Activated naive CD8-positive, alpha-beta T cell treated with anti-CD3 and anti-CD28 coated beads, Interleukin-2, amount 50 U/mL, for 16 hours (primary cell): ENCODE measurements at places on chromosomes 5 and 9.

DNA sequence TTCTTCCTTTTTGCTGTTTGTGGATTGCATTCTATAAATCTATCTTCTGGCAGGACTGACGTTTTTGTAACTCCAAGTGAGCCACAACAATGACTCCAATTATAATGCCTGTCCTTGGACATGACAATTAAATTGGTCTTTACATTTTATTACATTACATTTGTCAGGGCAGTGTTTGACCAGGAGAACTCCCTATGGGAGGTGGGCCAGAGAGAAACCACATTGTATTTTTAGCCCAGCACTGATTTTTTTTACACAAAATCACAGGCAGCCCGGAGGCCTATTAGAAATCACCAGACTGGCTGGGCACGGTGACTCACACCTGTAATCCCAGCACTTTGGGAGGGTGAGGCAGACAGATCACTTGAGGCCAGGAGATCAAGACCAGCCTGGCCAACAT lies 99.1 kb upstream of the SMC5 start:
- no peak for DNase-seq

- DNase-seq: no peak
Observed at GRCh38 chr5:87313216-87313615, 45.5 kb downstream of the RASA1 start.

DNA sequence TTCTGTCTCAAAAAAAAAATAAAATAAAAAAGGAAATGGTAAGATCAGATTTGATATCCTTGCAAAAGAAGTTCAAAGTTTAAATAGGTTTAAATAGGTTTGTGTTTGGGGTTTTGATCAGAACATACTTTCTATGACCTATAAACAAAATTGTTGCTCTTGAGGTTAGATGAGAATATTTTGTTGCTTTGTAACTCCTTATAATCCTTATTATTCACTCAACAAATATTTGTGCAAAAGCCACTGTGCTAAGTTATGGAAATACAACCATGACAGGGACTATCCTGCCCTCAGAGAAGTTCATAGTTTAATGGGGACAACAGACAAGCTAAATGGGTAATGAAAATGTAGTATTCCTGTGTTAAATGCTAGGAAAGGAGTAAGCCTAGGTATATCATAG lies 71.5 kb downstream of the INVS start:
- DNase-seq: no peak

DNA sequence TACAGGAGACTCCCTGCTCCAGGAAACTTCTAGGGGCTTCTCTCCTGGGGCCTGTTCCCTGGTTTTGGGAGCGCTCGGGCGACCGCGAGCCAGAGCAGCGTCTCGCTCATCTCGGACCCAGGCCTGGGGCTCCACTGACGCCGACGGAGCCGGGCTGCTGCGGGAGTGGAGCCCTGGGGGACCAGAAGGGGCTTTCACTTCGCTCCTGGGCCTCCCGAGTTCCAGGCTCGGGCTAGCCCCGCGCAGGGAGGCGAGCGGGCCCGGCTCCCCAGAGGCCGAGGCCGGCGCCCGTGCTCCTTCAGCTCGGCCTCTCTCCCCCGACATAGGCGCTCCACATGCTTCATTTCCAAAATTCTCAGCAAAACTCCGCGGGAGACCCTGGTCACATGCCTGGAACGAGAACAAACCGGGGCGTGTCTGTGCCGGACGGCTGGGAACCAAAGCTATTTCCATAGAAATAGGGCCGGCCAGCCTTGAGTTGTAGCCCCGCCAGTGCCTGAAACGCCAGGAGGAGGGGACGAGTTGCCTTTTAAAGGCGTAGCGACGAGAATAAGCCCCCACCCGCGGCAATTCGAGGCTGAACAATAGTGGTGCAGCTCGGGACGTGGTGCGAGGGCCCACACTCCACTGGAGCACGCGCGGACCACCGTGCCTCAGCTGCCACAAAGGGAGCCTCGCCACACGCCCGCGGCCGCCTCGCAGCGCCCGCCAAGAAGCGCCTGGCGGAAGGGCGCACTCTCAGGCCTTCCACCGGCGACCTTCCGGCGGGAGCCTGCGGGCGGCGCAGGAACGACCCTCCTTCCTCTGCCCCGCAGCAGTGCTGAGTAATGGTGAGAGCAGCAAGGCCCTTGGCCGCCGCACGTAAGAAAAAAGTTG lies 1.1 kb upstream of the G3BP1 start:
- DNase-seq: no peak

DNA sequence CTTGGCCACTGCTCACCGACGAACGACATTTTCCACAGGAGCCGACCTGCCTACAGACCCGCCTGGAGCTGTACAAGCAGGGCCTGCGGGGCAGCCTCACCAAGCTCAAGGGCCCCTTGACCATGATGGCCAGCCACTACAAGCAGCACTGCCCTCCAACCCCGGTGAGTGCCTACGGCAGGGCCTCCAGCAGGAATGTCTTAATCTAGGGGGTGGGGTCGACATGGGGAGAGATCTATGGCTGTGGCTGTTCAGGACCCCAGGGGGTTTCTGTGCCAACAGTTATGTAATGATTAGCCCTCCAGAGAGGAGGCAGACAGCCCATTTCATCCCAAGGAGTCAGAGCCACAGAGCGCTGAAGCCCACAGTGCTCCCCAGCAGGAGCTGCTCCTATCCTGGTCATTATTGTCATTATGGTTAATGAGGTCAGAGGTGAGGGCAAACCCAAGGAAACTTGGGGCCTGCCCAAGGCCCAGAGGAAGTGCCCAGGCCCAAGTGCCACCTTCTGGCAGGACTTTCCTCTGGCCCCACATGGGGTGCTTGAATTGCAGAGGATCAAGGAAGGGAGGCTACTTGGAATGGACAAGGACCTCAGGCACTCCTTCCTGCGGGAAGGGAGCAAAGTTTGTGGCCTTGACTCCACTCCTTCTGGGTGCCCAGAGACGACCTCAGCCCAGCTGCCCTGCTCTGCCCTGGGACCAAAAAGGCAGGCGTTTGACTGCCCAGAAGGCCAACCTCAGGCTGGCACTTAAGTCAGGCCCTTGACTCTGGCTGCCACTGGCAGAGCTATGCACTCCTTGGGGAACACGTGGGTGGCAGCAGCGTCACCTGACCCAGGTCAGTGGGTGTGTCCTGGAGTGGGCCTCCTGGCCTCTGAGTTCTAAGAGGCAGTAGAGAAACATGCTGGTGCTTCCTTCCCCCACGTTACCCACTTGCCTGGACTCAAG lies 1.5 kb downstream of the CSF2 start:
- no peak for DNase-seq
